ENCODE measurements at places on chromosomes 4 and X.

DNA sequence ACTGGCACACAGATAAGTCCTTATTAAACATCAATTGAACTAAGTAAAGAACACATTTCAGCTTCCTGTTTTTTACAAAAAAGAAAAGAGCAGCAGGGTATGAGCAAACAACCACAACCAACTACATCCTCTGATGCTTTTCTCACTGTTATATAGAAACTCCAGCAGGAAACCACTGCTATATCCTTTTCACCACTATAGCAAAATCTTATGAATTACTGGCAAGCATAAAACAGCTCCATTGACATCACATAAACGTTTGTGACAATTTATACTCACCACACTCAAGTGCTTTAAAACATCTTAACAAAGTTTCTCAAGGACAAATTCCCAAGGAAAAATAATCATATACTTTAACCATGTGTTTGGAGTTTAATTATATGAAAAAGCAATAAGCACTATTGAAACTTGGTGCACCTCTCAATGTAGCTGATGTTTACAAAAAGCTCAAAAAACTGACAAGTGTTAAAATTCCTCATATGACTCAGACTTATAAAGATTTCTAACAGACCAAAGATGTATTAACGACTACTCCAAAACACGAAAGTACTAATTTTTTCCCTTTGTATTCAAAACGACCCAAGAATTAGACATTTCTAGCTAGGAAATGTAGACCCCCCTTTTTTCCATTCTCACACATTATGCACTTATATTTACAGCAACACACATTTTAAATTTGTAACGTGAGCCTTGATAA is 12.9 kb downstream of the GPRIN3 start:
- DNase-seq, result no peak

DNA sequence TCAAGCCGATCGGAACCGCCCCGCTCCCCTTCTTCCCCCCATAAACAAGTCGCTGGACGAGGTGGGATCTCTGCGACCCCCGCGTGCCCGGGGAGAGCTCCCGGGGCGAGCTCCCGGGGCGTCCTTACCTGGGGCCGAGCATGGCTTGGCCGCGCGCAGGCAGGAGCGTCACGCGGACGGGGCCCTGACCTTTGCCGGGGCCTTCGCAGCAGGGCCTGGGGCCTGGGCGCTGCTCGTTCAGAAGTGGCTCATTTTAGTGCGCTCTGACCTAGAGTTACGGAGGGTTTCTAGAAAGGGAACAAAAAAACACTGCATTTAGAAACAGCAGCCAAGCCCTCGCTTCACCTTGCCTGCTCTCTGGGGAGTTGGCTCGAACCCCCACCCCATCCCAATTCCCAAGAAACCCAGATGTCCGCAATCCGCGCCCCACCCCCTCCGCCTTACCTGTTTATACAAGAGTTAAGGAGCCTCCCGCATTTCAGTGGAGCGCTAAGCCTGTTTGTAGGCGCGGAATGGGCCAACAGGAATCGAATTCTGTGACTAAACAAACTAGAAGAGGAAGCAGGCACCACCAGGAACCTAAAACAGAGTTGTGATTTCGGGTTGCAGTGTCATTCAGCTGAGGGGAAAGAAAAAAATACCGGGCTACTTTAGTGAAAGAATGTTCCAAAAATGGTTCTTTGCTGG is 814 bp upstream of the RBM47 start:
- DNase-seq, result no peak

DNA sequence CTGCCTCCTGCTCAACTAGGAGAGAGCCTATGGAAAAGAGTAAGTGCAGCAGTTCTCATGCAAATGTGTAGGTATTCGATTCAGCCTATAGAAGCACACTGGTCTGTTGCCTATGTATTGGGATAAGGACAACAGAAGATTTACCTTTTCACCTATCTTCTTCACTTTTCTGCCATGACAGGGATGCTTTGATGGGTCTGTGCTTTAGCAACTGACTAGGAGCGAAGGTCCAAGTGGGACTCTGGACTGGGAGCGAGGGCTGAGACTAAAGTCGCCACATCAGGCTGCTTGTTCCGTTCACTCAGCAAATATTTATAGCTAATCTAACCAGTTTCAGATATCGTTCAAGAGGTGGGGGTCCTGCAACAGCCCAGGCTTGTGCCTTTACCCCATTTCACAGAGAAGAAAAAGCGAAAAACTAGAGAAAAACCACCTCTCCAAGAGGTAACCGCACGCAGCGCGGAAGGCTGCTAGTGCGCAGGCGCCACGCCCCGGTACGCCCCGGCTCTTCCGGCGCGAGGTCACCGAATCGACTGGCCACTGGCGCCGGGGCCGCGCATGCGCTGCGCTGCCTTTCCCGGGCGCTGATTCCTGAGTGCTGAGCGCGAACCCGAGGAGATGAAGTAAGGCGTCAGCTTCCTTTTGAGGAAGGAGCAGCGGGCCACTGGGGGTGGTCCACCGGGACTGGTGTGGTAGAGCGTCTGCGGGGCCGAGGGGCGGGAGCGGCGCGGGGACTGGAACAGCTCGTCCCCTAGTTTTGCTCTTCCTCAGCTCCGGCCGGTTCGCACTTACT is at the start of gene RBMX2:
Gene RBMX2, plus strand, starts transcription at position 573 of the 793 bp plus-strand sequence. Its CDS starts 46 bp downstream, at position 619.
- no peak for DNase-seq

- no peak for DNase-seq
Observed at GRCh38 chrX:9847071-9847470, 60.8 kb downstream of the SHROOM2 start.

DNA sequence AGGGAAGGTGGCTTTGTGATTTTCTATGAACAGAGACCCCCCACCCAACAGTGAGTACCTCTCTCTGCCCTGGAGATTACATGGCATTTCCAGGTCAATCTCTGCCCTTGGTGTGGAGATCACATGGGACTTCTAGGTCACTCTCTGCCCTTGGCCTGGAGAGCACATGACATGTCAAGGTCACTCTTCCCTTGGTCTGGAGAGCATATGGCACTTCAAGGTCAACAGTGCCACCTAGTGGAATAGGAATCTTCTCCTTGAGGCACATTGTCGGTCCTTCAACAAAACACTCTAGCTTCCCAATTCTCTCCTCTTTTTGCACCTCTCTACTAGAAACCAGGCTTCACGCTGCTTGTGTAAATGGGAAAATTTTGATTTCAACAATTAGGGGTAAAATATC is 66.2 kb upstream of the TACR3 start:
- DNase-seq, result no peak

- DNase-seq, result no peak
Observed at GRCh38 chrX:99095965-99096635, 1314.0 kb downstream of the PCDH19 start.

DNA sequence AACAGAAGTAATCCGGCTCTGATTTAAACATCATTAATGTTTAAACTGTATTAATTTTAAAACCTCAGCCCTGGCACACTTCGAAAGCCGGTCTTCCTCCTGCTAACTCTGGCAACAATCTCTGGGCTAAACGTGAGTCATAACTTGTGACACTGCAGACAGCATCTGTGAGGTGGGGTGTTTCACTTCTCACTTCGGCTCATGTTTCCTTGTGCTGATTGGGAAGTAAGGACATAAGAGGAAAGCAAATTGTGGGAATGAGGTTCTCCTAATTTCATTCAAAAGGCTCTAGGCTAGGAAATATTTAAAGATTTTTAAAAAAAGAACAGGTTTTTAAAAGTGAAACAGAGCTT is 139.9 kb upstream of the USP9X start:
- DNase-seq, result no peak

DNA sequence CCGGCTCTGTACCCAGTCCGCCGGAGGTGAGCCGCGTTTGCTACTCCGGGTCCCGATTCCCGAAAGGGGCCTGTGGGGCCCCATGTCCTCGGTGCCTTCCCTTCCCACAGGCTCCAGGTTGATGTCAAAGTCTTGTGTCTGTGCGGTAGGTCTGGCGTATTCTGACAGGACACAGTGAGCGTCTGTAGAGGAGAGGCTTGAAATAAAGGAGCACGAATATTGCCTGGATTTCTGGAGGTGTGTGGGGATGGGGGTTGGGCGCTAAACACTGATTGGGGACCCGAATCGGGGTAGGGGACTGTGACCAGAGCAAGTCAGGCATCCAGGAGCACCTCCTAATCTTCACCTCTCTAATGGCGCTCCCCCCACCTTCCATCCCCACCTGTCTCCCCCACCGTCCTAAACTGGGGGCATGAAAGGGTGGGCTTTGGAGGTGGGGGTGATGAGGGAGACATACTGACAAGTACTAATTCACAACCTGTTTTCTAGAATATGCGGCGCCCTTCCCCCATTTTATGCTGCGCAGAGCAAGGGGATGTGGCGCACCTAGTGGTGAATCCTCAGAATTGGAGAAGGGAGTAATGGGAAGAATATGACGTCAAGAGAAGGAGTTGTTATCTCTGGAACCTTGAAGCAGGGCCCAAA is 855 bp downstream of the GPRASP2 start:
- no peak for DNase-seq

Data from stimulated activated CD8-positive, alpha-beta memory T cell treated with anti-CD3 and anti-CD28 coated beads, Interleukin-4, amount 100 ng/mL, for 4 hours (primary cell).